Trophoblast cell (in vitro differentiated cells and primary cell): ENCODE measurements at places on chromosomes 2 and 18.

DNA sequence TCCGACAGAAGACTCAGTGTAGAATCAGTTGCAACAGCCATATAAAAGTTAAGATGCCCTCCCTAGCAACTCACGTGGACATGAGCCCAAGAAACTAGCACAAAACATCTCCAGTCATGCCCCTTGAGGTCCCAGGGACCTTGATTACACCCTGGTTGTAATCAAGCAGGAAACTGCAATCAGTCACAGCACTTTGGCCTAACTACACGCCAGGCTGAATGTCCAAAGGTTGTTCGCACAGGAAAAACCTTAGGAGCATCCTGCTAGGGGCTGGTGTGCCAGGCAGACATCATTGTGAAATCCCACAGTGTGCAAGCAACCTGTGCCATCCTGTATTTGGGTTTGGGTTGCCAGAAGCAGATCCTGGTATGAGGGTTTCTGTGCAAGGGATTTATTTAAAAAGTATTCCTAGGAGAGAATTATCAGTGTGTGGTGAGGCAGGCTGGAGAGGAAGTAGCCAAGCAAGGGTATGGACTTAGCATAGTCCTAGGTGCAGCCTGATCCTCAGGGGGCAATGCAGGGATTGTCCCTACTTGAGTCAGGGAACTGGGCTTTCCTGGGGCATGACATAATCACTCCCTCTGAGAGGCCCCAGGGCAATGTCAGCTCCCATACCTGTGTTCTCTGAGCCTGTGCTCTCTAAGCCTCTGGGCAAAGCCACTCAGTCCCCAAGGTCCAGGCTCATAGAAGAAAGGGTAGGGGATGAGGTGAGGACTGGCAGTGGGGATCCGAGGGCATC, 17.8 kb upstream of the SULT1C2 start:
- peak; percentile 80 for DNase-seq

DNA sequence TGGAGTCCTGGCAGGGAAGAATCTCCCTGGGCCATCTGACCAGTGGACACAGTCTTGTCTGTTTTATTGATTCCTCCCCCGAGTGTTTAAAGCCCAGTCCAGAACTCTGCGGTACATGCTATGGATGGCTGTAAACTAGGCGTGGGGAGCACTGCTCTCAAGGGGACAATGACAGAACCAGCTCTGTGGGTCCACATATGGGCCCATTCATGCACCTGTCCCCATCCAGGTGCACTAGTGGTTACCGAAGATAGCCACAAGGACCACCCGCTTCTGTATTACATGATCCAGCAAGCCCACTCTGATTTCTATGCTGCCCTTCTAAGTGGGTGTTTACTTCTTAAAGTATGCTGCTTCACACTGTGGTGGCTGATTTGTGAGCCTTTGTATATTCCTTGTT, 21.0 kb downstream of the CHST10 start:
- no peak for DNase-seq

GRCh38 chr2:42967959-42968674, 175.7 kb upstream of the HAAO start:
- no peak for DNase-seq

- no peak for DNase-seq
Observed at GRCh38 chr2:28751956-28752630, 463 bp downstream of the PPP1CB start.

DNA sequence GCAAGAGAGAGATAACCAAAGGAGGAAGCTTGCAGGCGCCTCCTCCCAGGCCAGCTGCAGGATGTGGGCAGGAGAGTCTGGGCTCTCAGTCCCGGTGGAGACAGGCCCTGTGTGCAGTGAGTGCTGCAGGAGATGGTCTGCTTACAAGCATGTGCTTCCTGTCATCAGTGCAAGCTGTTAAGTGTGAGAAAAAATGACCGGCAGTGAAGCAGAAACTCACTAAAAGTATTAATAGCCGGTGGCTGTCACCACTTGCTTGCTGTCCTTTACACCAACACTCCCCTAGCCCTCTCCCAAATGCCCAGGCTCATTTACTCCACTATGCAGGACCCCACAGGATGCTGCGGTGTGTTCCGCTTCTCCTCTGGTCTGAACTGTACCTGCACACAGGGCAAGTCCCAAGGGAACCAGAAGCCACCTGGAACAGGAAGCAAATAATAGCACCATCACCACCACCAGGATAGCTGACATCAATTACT, 435.6 kb upstream of the HS6ST1 start:
- DNase-seq, result no peak

DNA sequence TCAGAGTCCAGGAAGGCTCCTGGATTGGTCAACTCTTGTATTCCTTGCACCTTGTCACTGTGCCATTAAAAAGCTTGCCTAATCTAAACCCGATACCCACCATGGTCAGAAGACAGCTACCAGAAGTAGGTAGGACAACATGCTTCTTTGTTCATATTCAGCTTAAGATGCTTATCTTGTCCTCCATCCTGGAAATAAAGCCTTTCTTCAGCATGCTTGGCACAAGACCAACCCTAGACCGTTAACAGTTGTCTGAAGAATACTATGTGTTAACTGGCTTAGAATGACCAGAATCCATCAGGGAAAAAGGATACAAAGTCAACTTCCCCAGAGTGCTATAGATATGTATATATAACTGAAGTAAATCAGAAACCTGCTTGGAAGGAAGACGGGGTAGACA, 193.9 kb downstream of the ZRANB3 start:
- DNase-seq, result no peak

GRCh38 chr2:42060028-42060427, 12.2 kb downstream of the PKDCC start:
- DNase-seq, result no peak

DNA sequence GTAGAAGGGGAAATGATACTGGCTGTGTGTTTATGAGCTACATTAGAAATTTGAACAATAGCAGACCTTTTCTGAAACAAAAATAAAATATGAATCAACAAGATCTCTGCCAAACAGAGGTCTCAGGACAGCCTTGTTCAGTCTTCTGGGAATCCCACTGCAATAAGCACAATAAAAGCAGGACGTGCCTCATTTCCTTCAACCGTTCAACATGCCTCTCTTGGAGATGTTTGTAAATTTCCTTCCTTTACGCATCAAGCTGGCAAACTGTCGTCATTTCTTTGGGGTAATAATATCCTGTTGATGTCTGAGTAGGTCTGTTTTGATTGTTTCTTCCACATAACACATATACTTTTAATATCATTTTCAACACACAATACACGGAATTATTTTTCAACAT, 77.2 kb downstream of the TCF4 start:
- peak; percentile 18 for DNase-seq

- no peak for DNase-seq
Observed at GRCh38 chr2:139946690-139947089, 1166.5 kb upstream of the NXPH2 start.

GRCh38 chr2:183010112-183010511, 28.1 kb downstream of the NCKAP1 start:
- no peak for DNase-seq

DNA sequence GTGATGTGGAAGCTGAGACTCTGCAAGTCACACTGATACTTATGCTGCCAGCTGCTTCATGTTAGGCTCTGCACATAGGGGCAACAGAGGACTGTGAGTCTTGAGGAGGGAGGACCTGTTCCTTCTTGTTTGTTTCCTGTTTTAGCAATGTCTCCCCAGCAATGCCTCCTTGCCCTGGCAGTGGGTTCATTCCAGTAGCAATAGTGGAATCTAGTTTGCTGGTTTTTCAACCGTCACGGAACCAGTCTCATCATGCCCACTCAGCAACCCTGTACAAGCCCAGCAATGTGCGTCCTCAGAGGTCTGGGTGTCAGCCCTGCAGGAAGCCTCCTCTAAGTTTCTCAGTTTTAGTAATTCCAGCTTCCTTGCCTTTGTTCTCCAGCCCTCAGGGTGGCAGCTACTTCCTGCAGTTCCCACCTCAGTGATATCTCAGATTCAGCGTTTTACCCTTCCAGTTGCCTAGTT, 20.5 kb upstream of the ITGB6 start:
- no peak for DNase-seq

GRCh38 chr2:24924266-24924665, 4.2 kb upstream of the ADCY3 start:
- no peak for DNase-seq

DNA sequence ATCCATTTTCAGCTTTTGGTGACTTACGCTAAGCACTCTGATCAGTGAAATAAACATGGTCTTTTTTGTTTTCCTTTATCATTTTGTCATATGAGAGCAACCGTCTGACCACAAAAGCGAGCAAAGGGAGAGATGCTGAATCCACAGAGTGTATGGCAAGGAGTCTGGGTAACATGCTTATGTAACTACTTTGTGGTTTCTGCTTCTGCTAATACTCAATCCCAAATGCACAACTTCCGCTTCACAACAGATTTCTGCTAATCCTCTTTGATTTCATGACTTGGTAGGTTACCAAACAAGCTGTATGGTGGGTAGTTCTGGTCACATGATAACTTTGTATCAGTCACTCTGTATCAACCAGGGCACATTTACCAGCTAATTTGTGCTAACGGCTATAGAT, 908.4 kb upstream of the CRIM1 start:
- no peak for DNase-seq

DNA sequence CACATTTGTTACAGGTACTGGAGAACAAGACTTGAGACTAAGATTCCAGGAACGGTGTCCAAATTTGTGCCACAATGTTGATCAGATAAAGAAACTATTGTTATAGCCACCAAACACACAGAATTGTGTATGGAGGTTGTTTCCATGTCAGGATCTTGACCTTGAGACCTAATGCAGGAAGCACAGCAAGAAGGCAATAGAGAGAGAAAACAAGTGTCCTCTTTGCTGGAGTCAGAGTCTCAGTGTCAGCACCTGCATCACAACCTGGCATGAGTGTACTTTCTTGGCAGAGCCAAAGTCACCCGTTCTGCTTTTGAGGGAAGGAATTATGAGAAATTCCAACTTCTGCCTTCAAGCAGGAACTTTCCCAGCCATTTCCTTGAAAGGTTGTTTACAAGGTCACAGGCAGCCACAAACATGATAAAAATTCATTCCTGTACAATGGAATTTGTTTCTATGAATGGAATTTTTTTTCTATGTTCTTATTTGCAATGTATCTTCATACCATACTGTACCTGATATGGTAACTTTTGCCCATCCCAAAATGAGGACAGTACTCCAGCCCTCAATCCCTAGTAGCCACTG, 118.4 kb downstream of the PKP4 start:
- no peak for DNase-seq
